ENCODE measurements at places on chromosomes 13 and 19.
A peak's percentile ranks its signal among the peaks of the same experiment; 100 is the strongest.

DNA sequence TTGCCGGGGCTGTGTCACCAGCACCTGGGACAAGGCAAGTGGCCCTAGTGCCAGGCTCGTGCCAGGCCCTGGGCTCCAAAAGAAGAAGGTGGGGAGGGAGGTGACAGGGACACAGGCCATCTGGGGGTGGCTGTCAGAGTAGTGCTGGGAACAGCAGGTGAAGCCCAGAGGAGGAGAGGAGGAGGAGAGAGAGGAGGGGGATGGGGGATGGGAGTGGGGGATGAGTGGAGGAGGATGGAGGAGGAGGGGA, 18.7 kb downstream of the LSM4 start:
- no peak for DNase-seq

GRCh38 chr13:48890391-48890790, 85.3 kb upstream of the FNDC3A start:
- DNase-seq: no peak

DNA sequence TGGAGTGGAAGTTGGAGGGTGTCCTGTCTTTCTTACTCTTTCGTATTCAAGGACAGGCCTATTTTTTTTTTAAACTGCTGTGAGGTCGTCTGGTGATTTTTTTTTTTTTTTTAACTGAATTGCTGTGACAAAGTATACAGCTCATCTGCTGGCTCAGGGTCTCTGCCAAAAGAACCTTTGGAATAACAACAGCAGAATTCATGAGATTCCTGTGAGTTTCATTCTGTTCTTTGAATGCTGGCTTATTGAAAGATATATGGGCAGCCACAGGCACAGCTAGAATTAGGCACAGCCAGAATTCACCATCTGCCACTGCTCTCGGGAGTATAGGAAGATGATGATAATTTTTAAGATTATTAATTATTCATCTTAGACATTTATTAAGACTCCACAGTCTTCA, 21.4 kb upstream of the FRY start:
- DNase-seq: no peak

DNA sequence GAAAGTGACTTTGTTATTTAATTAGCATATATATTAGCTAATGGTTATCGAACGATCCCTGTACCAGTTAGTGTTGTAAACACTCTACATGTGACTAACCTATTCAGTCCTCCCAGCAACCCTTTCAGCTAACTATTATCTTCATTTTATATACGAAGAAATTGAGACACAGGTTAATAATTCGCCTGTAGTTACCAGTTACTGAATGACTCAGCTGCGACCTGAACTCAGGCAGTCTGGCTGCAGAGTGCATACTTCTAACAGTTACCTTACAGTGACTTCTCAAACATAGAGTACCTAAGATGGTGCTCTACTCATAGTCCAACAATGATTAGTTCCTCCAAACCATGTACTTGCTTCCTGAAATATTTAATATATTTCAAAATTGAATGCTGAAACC, 117.7 kb downstream of the FNDC3A start:
- DNase-seq: no peak

DNA sequence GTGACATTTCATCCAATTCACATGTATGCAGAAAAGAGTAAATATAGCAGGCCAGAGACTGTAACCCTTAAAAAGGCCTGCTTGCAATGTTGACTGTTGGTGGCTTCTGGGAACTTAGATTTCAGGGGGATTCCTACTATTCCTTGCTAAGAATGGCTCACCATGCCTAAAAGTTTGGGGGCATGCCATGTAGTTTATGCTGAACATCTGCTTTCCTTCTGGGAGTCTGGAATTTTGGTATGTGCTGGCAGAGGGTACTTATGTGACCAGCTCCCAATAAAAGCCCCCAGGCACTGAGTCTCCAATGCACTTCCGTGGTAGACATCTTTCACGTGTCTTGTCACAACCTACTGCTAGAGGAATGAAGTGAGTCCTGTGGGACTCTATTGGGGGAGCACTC, 88.4 kb upstream of the PCDH8 start:
- DNase-seq: no peak

- DNase-seq: no peak
These were observed 556.3 kb upstream of the ARGLU1 start for GRCh38 chr13:107124129-107124718.

- DNase-seq: peak; percentile 77
These were observed 13.0 kb upstream of the SPC24 start for GRCh38 chr19:11168568-11168967.

- DNase-seq: no peak
These were observed at the start of gene PPFIA3 for GRCh38 chr19:49119411-49120324. Gene PPFIA3, plus strand, starts transcription at chr19:49119544. Its CDS starts 8,330 bp downstream, at chr19:49127874.

GRCh38 chr13:49395878-49396380, 47.9 kb downstream of the CAB39L start:
- DNase-seq: no peak

DNA sequence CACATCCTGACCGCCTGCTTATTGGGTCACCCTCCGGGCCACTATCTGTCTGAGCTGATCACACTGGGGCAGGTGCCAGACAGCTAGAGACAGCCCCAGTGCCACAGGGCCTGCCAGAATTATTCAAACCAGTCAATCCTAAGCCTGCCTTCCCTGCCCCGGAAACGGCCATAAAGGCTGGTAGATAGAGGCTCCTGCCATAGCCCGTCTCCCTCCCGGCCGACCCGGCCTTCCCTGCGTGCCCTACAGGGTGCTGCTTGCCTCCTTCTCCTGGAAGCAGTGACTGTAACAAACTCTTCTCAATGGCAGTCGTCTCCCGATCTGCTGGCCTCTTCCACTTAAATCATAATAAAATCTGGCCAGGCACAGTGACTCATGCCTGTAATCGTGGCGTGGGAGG, 158.6 kb upstream of the SOX1 start:
- no peak for DNase-seq

GRCh38 chr13:51801631-51802099, 2.3 kb downstream of the DHRS12 start:
- DNase-seq: no peak

- no peak for DNase-seq
These were observed 5.0 kb downstream of the LRRC25 start for GRCh38 chr19:18392417-18392816.

- no peak for DNase-seq
These were observed 677.4 kb downstream of the SLITRK1 start for GRCh38 chr13:83204886-83205285.

- no peak for DNase-seq
These were observed 30.4 kb upstream of the TMEM255B start for GRCh38 chr13:113728571-113729054.

DNA sequence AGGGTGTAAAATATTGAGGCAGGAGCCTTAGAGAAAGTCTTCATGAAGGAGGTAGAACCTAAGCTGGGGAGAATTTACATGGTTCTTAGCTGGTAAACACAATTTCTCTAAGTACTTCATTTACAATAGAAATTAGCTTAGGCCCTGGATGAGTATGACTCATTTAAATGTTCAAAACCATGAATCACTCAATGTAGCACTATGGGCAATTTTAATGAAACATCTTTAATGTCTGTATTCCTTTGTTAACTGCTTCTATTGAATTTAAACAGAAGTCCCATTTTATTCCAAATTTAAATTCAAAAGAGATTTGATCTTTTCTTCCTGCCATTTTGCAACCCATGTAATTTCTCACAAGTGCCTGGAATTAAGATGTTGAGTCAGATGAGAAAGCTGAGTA, 252.1 kb downstream of the RFC3 start:
- no peak for DNase-seq

DNA sequence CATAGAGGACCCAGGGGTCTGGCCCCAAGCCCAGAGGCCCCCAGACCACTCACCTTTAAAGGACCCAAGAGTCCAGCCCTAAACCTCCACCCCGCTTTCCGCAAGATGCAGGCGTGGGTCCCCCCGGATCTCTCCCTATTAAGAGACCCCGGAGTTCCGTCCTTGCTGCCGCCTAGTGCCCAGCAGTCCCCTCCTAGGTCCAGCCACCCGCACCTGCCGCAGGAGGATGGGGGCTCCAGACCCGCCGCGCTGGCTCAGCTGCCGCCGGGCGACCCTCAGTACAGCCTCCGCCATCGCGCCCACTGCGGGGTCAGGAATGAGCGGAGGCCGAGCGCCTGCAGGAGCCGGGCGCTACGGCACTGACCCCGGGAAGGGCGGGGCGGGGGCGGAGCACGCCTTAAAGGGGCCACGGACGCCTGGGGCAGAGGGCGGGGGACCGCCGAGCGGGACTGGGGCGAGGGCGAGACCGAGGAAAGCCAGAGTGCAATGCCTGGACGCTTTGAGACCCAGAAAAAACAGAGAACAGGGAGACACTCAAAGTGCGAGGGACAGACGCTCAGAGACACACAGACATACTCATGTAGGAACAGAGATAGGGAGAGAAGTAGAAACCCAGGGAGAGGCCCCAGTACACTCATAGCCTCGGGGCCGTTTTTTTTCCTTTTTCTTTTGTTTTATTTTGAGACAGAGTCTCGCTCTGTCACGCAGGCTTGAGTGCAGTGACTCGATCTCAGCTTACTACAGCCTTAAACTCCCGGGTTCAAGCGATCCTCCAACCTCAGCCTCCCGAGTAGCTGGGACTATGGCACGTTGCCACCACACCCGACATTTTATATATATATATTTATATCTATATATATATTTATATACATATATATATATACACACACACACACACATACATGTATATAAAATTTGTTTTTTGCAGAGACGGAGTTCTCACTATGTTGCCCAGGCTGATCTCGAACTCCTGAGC, at the start of gene ETHE1:
ETHE1 (minus strand) TSS at position 318 of the 976 bp plus-strand sequence; CDS start at position 294, 24 bp downstream.
- DNase-seq: no peak

DNA sequence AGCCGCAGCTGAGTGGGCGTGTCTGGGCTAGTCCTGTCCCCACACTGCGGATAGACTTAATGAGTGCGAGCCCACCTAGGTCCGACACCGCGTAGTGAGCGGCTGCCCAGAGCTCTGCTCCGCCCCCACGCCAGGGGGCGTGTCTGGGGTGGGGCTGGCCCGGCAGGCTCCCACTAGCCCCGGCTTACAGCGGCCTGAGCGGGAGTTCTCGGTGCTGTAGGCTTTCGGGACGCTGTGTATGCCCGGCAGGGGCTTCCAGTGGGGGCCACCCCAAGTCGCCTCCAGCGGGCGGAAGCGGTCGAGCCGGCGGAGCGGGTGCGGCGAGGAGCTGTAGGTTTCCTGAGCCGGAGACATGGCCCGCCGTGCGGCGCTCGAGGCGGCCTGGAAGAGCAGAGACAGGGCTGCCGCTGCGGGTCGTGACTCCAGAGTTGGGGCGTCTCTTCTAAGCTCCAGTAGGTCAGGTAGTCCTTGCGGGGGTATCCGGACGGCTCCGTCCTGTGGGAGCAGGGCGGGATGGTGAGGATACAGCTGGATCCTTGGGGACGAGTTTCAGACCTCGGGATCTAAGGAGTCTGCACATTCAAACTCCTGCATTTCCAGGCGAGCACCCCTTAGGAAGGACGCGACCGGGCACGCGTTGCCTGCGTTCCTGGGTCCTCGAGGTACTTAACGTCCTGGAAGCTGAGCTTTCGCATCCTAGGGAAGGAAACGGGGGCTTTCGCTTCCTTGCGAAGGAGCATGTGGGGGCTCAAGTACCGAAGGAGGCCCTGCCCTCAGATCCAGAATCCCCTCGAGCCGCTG, 1.2 kb downstream of the CGB7 start:
- no peak for DNase-seq

GRCh38 chr19:3403489-3404323, 37.3 kb downstream of the NFIC start:
- peak; percentile 78 for DNase-seq

- DNase-seq: no peak
These were observed 1747.9 kb upstream of the SPRY2 start for GRCh38 chr13:82088781-82089180.

- no peak for DNase-seq
These were observed 1.3 kb downstream of the SIRT6 start for GRCh38 chr19:4181053-4181508.

- DNase-seq: no peak
These were observed 50.6 kb downstream of the HSPH1 start for GRCh38 chr13:31111136-31111535.

DNA sequence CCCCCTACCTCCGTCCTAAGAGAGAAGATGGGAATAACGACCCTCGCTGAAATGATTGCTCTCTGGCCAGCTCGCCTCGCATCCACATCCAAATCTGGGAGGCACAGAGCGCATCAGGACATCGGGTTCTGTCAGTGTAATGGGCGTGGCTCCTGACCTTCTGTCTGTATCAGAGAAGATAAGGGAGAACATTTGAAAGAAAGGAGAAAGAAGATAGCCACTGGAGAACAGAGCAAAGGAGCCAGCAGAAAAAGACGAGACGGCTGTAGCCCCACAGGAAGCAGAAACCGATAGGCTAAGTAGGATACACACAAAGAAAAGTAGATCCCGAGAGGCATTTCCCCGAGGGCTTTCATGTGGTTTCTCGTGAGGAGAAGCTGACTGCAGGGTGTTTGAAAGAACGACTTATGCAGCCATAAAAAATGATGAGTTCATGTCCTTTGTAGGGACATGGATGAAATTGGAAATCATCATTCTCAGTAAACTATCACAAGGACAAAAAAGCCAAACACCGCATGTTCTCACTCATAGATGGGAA, 14.0 kb upstream of the GJB2 start:
- DNase-seq: no peak

All from HFF-Myc (cell line).